ENCODE measurements at places on chromosomes 3 and 15.

DNA sequence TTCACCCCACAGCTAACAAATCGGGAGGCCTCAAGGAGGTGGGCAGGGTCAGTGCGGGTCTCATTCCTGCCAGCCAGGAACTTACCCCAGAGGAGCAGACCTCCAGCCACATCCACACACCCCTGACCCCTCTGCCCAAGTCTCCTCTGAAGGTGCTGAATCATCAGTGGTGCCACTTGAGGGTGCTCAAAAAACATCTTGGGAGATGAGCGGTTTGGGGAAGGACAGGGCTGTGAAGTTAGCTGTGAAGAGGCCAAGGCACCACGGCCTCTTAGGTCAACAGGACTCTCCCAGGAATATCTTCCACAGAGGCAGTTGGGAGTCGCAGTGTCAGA is 1.2 kb downstream of the DAPK2 start:
- H3K4me1 ChIP-seq: peaks cover 2% of the 10 kb centered on the region
- peaks cover 9% of the 10 kb centered on the region for H3K27me3 ChIP-seq
- H3K4me3 ChIP-seq: no peak overlapping the region
- no peak overlapping the region for H3K27ac ChIP-seq
- DNase-seq: no peak

- H3K27ac ChIP-seq: no peak overlapping the region
- no peak for DNase-seq
- no peak overlapping the region for H3K4me3 ChIP-seq
- no peaks in the 10 kb centered on the region for H3K4me1 ChIP-seq
- no peaks in the 10 kb centered on the region for H3K27me3 ChIP-seq
Observed at GRCh38 chr3:149435996-149436885, 38.3 kb upstream of the TM4SF4 start.

DNA sequence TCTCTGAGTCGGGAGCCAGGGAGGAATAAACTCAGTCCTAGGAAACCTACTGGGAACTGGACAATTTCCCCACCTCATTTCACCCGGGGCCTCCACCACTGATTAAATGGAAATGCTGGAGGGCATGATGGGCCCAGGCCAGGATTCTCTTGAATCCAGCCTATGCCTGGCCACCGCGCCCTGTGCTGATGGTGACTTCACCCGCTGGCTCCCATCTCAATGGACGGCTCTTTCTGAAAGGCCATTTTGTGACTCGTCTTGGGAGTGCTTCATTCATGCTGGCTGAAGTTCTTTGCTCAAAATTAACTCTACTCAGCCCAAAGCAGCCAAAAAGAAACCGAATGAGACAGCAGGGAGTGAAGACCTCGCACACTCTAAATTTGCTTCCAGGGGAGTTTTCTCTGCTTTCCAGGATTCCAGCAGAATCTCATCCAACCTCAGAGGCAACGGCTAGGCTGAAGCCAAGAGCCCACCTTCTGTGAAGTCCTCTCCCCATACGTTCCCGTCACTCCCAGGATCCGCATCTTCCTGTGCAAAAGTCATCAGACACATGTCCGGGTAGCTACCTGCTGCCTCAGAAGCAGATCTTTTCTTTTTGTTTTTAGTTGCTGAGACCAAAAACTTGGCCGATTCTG is 266.0 kb upstream of the ICE2 start:
- H3K27me3 ChIP-seq: no peaks in the 10 kb centered on the region
- no peak for DNase-seq
- no peak overlapping the region for H3K4me3 ChIP-seq
- no peaks in the 10 kb centered on the region for H3K36me3 ChIP-seq
- H3K27ac ChIP-seq: no peak overlapping the region

GRCh38 chr3:42410370-42411131 is at the start of gene LYZL4:
Gene LYZL4 (minus strand): TSS chr3:42410610. CDS start chr3:42407251, 3,359 bp downstream.
- no peak within 1 kb of the TSS for H3K27ac ChIP-seq
- no peaks in the 10 kb centered on the region for H3K36me3 ChIP-seq
- DNase-seq: no peak
- H3K27me3 ChIP-seq: no peaks in the 10 kb centered on the region
- H3K4me1 ChIP-seq: no peaks in the 10 kb centered on the region
- H3K4me3 ChIP-seq: no peak within 1 kb of the TSS

GRCh38 chr3:143608966-143609365 is 239.3 kb downstream of the SLC9A9 start:
- H3K4me1 ChIP-seq: no peaks in the 10 kb centered on the region
- no peaks in the 10 kb centered on the region for H3K36me3 ChIP-seq
- H3K27ac ChIP-seq: no peak overlapping the region
- no peak for DNase-seq

DNA sequence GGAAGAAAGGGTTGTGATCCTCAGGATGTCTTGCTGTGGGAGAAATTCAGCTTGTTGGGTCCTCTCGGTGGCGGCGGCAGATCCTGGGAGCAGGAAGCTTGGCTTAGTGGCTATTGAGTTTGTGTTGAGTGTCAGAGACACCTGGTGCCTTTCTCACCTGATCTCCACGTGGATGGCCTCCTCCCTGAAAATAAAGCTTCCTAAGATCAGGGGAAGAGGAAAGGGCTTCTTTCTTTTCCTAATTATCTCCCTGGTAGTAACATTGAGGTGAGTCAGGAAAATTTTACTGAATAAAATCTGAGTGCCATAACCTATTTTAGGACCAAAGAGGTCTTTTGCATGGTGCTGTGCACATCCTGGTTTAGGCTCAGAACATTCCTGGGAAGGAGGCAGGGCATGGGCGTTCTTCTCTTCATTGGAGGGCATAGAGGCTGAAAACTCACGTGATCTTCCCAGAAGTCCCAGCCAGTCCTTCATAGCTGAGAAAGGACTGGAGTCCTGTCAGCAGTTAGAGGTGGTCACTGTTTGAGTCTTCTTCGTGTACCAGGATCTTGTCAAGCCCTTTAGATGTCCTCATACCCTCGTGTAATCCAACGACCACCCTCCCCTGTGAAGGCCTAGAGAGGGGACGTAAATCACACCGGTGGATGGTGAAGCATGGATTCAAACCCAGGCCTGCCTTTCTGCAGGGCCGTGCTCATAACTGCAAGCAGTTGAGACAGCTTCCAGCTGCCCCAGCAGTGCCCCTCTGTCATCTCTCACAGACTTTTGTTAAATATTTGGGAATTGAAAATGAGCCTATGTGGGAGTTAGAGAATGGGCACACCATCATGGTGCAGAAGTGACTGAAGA is 1.1 kb downstream of the CMTM8 start:
- no peaks in the 10 kb centered on the region for H3K36me3 ChIP-seq
- H3K4me1 ChIP-seq: no peaks in the 10 kb centered on the region
- H3K27me3 ChIP-seq: peaks cover 31% of the 10 kb centered on the region

DNA sequence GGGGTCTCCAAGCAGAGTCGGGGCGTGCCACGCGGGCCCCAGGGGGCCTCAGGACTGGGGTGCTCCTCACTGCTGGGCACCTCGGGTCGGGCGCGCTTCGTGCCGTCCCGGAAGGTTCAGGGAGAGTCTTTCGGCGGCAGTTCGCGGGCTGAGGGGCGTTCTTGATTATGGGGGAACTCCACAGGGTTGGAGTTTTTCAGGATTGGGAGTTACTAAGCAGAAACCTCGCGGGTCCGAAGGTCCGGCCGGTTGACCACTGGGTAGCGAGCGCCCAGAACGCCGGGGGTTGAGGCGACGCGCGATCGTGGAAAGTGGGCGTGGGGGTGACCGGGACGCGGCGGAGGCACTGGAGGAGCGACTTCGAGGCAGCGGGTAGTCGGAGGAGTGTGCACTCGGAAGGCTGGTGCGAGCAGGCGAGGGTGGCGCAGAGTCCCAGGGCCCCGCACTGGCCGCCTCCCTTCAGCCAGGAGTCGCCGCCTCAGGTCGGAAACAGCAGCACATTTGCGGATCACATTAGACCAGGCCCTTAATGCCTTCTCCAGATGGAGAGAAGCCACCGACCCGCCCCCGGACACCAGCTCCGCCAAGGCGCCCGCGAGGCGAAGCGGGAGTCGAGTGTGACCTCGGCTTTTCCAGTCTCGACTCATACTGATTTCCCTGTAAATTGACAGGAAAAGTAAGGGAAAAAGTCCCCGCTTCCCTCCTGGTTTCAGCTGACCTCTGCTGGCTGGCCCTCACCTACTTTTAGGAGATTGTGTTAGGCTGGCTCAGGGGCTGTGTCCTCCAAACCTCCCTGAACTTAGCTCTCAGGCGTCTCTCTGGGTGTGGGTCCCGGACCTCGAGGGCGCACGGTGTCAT is 685 bp downstream of the ADAMTSL3 start:
- peaks cover 4% of the 10 kb centered on the region for H3K4me1 ChIP-seq
- H3K4me3 ChIP-seq: peak overlapping the region; percentile 57
- H3K27ac ChIP-seq: no peak overlapping the region
- peak; percentile 74 for DNase-seq
- H3K27me3 ChIP-seq: peaks cover 12% of the 10 kb centered on the region
- H3K36me3 ChIP-seq: no peaks in the 10 kb centered on the region

GRCh38 chr15:73329501-73330200 is 39.1 kb downstream of the HCN4 start:
- H3K27me3 ChIP-seq: no peaks in the 10 kb centered on the region
- DNase-seq: no peak
- H3K4me1 ChIP-seq: peaks cover 8% of the 10 kb centered on the region
- no peak overlapping the region for H3K4me3 ChIP-seq

- no peak overlapping the region for H3K4me3 ChIP-seq
- no peaks in the 10 kb centered on the region for H3K36me3 ChIP-seq
- no peaks in the 10 kb centered on the region for H3K27me3 ChIP-seq
- DNase-seq: no peak
- H3K27ac ChIP-seq: no peak overlapping the region
- H3K4me1 ChIP-seq: no peaks in the 10 kb centered on the region
Observed at GRCh38 chr3:17820275-17820674, 77.8 kb upstream of the TBC1D5 start.

GRCh38 chr3:135100366-135100765 is 305.3 kb downstream of the EPHB1 start:
- no peak overlapping the region for H3K27ac ChIP-seq
- no peaks in the 10 kb centered on the region for H3K36me3 ChIP-seq
- H3K4me3 ChIP-seq: no peak overlapping the region

GRCh38 chr3:23836536-23837230 is 30.9 kb downstream of the UBE2E1 start:
- no peak overlapping the region for H3K27ac ChIP-seq
- H3K4me3 ChIP-seq: no peak overlapping the region
- no peaks in the 10 kb centered on the region for H3K36me3 ChIP-seq

All from H1 (cell line).